ENCODE measurements at places on chromosomes 1 and 21.

DNA sequence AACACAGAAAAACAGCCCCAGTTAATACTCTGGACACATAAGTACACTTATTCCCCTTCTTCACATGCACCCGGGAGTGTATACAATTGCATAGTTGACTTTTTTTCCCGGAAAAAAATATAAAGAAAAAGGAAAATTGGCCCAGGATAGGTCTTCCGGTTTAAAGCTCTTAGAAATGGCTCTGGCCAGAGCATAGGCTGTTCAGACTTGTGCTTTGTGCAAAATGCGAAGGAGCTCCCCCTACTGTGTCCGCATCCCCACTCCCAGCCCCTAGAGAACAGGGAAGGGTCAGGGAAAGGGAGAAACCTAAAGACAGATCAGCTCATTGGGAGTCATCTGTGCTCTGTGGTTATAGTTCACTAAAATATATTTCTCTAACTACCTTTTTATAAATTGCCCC is 5.5 kb upstream of the MTMR11 start:
- DNase-seq, result no peak

DNA sequence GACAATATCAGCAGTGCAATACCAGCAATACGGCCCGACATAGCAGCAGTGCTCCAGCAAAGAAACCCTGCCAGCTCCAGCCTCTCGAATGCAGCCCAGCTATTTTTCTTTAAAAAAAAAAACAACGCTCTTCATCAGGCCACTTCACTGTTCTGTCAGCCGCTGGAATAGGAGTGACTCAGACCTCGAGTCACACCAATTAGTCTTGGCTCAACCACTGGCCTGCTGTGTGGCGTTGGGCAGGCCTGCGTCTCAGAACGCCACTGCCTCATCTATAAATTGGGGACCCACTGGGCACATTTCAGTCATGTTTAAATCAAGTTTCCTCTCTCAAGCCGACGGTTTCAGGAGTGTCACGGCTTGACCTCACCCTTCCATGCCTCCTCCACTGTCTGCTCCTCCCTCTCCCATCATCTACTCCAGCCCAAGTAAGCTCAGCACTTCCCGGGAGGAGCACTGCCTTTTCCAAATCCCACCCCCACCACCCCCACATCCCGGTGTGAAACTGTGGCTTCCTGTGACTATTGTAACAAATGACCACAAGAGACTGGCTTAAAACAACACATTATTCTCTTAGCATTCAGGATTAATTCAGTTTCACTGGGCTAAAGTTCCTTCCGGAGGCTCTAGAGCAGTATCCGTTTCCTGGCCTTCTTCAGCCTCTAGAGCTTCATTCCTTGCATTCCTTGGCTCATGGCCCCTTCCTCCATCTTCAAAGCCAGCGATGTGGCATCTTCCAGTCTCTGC is 71.9 kb upstream of the EFHD2 start:
- DNase-seq, result no peak

- DNase-seq, result no peak
Measured at GRCh38 chr1:165662186-165662585, 31.2 kb downstream of the MGST3 start.

GRCh38 chr1:108699375-108700332 is 7.5 kb downstream of the PRPF38B start:
- no peak for DNase-seq

DNA sequence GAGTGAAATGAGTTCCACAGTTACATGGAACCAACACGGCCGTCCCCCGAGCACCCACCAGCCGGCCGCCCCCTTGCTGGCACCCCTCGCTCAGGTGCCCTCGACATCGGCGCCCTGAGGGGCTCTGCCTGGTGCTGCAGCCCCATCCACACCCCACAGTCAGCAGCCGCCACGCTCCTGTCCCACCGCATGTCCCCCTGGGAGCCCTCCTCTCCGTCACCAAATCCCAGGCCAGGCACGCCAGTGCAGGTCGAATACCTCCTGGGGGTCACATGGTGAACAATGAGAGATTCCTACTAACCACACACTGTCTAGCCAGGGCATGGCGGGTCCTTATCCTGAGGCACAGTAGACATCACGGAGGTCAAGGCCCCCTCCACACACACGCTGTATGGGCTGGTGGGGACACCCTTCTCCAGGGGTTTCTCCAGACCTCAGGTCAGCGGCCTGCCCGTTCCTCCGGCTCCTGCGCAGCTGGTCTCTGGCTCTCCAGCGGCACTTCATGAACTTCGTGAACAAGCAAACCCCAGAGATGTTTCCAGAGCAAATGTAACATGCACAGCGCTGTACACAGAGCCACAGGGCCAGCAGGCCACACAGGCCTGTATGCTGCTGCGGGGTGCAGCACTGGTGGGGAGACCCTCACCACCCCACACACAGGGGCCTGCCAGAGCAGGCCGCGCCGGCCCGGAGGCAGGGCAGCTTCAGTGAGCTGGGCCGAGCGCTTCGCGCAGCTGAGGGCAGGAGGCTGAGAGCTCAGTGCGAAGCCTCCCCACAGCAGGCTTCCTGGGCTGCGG is 21.8 kb downstream of the POFUT2 start:
- DNase-seq, result no peak

- peak; percentile 6 for DNase-seq
Measured at GRCh38 chr1:26531651-26532131, 2.1 kb downstream of the RPS6KA1 start.

- DNase-seq, result no peak
Measured at GRCh38 chr1:3323796-3324703, 130.4 kb upstream of the ARHGEF16 start.

- DNase-seq, result no peak
Measured at GRCh38 chr1:228105996-228106799, 2.9 kb downstream of the MRPL55 start.

- DNase-seq, result no peak
Measured at GRCh38 chr1:147580609-147581385, 39.5 kb downstream of the BCL9 start.

GRCh38 chr1:247415423-247416361 is at the start of gene NLRP3:
TSS of gene NLRP3 (plus strand) at chr1:247416173. CDS start at chr1:247418801, 2,628 bp downstream.
- DNase-seq, result peak; percentile 9

GRCh38 chr1:3568815-3569435 is 42.4 kb downstream of the MEGF6 start:
- DNase-seq, result no peak

DNA sequence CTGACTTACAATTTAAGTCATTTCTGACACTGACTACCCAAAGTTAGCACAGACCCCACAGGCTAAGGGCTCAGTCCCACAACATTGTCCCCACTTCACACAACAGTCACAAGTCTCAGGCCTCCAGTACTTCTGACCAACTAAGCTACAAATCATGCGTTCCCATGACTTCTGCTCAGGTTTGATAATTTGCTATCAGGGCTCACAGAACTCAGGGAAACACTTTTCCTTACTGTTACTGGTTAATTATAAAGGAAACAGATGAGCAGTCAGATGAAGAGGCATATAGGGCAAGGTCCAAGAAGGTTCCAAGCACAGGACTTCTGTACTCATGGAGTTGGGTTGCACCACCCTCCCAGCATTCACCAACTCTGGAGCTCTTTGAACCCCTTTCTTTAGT is 151.2 kb upstream of the TNR start:
- no peak for DNase-seq

DNA sequence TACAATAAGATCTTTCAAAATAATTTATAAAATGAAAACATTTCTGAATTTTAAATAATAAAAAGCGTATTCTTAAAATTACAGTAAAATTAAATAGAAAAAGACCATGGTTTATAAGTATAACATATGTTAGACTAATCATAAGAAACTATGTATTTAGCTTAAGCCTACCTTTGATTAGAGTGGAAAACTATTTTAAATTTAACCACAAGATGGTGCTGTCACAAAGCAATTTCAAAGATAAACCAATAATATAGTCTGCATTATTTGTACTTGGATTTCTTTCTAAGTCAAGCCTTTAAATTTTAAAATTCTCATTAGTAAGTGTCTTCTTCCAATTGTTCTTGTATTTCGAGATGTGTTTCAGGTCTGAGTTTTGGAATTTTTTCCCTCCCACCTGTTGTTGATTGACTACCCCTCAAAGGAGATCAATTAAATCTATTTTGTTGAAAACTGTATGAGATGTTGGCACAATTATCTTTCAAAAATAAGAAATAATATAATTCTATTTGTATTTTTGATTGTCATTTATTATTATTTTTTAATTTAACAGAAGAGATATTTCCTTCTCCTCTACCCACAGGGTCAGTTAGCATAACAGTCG is 459.8 kb downstream of the KCNT2 start:
- DNase-seq, result peak; percentile 26

DNA sequence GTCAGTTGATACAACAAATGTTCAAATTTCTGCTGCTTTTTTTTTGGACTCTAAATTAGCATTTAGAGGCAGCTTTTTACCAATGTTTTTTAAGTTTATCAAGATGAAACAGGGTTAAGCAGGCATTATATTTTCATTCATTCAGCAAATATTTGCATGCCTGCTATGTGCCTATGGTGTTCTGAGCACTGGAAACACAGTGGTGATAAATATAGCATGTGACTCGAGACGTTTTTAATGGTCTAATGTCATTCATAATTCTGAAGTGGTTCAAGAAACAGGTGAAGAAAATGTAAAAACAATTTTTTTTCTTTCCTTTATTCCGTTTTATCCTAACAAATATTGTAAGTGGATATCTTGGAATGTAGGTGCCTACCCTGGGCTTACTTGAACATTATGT is 26.8 kb downstream of the NEK7 start:
- no peak for DNase-seq

DNA sequence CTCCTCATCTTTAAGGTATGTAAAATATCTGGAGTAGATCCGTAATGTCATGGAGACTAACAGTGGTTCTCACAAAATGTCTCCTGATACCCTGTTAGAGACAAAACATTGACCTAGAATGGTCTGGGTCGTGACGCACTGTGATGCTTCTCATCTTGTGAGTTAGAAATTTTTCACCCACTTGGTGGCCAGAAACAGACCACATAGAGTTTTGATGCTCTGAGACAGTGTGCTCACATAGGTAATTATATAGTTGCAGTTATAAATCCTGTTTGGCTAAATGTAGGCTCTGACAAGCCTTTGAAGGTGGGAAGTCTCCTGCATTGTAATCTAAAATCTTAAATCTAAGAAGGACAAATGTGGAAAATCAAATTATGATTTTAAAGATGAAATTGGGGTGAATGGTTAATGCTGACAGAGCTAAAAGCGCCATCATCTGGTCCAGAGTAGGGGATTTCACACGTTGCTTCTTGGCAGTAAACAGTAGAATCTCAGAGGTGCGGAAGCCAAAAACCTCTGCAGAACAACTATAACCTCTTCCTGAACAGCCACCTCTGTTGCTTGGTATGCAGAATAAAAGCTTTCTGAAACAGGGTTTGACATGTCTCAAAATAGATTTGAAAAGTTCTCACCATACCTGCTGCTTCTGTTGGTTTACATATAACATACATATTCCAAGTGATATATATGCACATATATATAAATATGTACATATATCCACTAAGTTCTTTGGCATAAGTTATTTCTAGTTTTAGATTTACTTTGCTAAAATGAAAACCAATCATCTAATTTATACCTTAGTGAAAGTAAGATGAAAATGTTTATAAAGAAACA is 17.1 kb downstream of the RPAP2 start:
- DNase-seq, result no peak

DNA sequence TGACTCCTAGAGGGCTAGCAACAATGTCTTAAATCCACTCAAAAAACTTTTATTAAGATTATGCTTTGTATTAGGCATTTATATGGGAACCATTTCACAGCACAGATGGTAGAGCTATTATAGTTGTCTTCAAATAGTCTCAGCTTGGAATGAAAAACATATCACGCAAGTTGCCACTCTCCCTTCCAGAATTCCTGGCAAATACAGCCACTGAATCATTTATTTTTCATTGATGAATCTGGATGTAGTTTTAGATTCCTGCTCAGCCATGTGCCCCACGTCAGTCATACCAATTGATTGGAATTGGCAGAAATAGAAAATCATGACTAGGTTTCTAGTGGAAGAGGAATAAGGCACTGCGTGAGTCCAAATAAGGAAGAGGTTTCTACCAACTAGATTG is 165.2 kb downstream of the PLA2G4A start:
- DNase-seq, result no peak

GRCh38 chr1:64417803-64418202 is 52.1 kb upstream of the CACHD1 start:
- DNase-seq, result no peak

DNA sequence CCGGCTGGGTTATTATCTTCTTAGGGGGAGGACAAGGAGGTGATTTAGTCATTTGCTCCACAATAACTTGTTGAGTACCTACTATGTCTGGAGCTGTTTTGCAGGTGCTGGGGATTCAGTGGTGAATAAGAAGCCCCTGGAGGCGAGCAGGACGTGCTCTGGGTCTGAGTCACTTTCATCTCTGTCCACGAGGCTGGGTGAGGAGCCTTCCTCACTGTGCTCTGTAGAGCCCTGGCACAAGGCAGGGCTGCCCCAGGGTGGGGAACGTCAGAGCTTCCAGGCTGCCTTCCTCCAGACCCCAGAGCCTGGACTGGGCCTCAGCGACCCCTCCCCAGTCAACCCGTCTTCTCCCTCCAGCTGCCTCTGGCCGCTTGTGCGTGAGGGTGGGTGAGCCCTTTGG is 2.5 kb upstream of the PADI6 start:
- DNase-seq, result no peak

- no peak for DNase-seq
Measured at GRCh38 chr21:16992448-16992847, 520.4 kb upstream of the CXADR start.

DNA sequence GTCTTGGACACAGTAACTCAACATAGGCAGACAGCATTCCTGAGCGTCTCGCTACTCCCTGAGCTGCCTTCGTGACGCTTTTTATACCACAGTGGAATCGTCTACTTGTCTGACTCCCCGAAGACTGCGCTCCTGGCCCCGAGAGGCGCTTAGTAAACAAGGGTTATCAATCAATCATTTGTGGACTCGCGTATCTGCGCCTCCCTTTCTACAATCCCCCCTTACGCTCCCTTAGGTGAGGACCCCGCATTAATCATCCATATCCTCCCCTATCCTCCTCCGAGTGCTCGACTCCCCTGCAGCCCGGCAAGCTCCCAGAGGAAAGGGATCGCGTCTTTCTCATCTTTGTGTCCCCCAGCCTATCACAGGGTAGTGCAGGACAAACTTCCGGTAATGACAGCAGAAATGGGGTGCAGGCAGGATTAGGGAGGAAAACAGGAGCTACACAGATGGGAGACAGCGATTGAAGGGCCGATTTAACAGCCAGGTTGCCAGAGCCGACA is 522 bp downstream of the TMEM59 start:
- DNase-seq, result peak; percentile 53

DNA sequence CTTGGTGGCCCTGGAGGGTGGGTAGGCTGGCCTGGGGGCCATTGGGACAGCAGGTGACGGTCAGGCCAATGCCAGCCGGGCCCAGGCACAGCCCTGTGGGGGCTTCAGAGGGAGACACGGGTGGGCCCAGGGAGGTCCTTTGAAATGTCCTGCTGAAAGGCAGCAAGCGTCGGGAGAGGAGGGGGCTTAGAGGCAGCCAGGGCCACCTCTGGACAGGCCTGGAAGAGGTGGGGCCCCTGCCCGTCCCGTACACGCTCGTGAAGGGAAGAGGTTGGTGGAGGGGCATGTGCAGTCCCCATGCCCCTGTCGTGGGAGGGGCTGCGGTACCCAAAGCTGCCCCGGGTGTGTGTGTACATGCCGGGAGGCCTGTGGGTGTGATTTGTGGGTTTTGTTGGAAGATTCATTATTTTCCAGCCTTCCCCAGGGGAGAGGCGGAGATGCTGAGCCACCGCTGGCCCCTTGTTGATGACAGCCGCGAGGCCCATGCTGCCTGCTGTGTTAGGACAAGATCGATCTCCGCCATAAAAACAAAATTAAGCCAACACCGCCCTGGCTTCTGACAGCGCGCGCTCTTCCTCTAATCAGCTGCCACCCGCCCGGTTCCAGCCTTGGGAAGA is 3.4 kb upstream of the PLCH2 start:
- DNase-seq, result no peak

- DNase-seq, result peak; percentile 12
Measured at GRCh38 chr1:151282883-151283725, 1.0 kb downstream of the ZNF687 start.

GRCh38 chr1:7380712-7381111 is 390.4 kb upstream of the VAMP3 start:
- DNase-seq, result no peak
